ENCODE measurements at places on chromosomes 2 and 18.

- peaks cover 44% of the 10 kb centered on the region for H3K36me3 ChIP-seq
- no peaks in the 10 kb centered on the region for H3K4me1 ChIP-seq
- no peak overlapping the region for H3K4me3 ChIP-seq
Measured at GRCh38 chr2:201164166-201164565, 18.8 kb upstream of the CASP10 start.

DNA sequence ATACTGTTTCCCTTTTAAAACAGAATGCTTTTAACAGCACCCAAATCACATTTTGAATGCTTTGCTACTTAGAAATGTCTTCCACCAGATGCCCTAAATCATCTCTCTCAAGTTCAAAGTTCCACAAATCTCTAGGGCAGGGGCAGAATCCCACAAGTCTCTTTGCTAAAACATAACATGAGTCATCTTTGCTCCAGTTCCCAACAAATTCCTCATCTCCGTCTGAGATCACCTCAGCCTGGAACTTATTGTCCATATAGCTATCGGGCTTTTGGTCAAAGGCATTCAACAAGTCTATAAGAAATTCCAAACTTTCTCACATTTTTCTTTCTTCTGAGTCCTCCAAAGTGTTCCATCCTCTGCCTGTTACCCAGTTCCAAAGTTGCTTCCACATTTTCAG lies 1374.5 kb upstream of the NXPH2 start:
- no peak overlapping the region for H3K27ac ChIP-seq
- no peaks in the 10 kb centered on the region for H3K4me1 ChIP-seq
- H3K27me3 ChIP-seq: no peaks in the 10 kb centered on the region
- H3K36me3 ChIP-seq: no peaks in the 10 kb centered on the region

GRCh38 chr2:127397568-127398238 lies 9.9 kb upstream of the MAP3K2 start:
- peaks cover 7% of the 10 kb centered on the region for H3K36me3 ChIP-seq
- DNase-seq: no peak
- peaks cover 44% of the 10 kb centered on the region for H3K4me1 ChIP-seq
- peak overlapping the region; percentile 74 for H3K27ac ChIP-seq
- peaks cover 6% of the 10 kb centered on the region for H3K27me3 ChIP-seq
- H3K4me3 ChIP-seq: no peak overlapping the region

- no peaks in the 10 kb centered on the region for H3K36me3 ChIP-seq
- DNase-seq: no peak
- no peak overlapping the region for H3K4me3 ChIP-seq
- no peak overlapping the region for H3K27ac ChIP-seq
- H3K27me3 ChIP-seq: peaks cover 30% of the 10 kb centered on the region
- no peaks in the 10 kb centered on the region for H3K4me1 ChIP-seq
Measured at GRCh38 chr2:113039719-113040118, 12.9 kb downstream of the IL36B start.

DNA sequence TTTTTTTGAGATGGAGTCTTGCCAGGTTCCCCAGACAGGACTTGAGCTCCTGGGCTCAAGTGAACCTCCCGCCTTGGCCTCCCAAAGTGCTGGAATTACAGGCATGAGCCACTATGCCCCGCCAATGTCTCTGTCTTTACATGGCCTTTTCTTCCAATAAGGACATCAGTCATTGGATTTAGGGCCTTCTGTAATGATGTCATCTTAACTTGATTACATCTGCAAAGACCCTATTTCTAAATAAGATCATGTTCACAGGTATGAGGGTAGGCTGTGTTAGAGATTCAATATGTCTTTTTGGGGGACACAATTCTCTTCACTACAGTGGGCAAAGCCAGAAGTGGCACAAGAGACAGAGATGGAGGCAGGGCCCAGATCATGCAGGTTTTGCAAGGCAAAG lies 68.1 kb downstream of the PMAIP1 start:
- no peak overlapping the region for H3K27ac ChIP-seq
- H3K4me1 ChIP-seq: no peaks in the 10 kb centered on the region
- H3K27me3 ChIP-seq: peaks cover 55% of the 10 kb centered on the region
- H3K4me3 ChIP-seq: no peak overlapping the region
- no peak for DNase-seq
- H3K36me3 ChIP-seq: no peaks in the 10 kb centered on the region

GRCh38 chr18:77785415-77785975 lies 535.8 kb downstream of the GALR1 start:
- no peaks in the 10 kb centered on the region for H3K4me1 ChIP-seq
- H3K27ac ChIP-seq: no peak overlapping the region
- H3K36me3 ChIP-seq: peaks cover 9% of the 10 kb centered on the region

GRCh38 chr2:207861789-207862188 lies 92.1 kb upstream of the FZD5 start:
- DNase-seq: no peak
- no peaks in the 10 kb centered on the region for H3K27me3 ChIP-seq
- H3K4me3 ChIP-seq: no peak overlapping the region
- no peak overlapping the region for H3K27ac ChIP-seq

DNA sequence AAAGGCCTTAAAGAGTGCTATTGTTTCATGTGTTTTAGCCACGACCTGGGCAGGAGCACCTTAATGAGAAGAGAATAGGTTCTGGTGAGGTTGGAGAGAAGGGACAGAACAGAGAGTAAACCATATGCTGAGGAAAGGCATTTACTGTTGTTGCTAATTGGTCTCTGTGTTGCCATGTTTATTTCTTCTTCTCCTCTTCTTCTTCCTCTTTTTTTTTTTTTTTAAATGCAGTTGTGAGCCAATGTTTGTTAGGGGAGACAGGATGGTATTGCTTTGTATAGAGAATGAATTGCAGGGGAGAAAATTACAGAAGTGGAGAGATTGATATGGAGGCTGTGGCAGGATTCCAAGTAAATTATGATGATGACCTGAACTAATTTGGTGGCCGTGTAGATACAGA lies 2.6 kb downstream of the SCN9A start:
- H3K36me3 ChIP-seq: peaks cover 8% of the 10 kb centered on the region
- peaks cover 52% of the 10 kb centered on the region for H3K4me1 ChIP-seq
- H3K27ac ChIP-seq: peak overlapping the region; percentile 58
- H3K4me3 ChIP-seq: peak overlapping the region; percentile 93
- no peak for DNase-seq

DNA sequence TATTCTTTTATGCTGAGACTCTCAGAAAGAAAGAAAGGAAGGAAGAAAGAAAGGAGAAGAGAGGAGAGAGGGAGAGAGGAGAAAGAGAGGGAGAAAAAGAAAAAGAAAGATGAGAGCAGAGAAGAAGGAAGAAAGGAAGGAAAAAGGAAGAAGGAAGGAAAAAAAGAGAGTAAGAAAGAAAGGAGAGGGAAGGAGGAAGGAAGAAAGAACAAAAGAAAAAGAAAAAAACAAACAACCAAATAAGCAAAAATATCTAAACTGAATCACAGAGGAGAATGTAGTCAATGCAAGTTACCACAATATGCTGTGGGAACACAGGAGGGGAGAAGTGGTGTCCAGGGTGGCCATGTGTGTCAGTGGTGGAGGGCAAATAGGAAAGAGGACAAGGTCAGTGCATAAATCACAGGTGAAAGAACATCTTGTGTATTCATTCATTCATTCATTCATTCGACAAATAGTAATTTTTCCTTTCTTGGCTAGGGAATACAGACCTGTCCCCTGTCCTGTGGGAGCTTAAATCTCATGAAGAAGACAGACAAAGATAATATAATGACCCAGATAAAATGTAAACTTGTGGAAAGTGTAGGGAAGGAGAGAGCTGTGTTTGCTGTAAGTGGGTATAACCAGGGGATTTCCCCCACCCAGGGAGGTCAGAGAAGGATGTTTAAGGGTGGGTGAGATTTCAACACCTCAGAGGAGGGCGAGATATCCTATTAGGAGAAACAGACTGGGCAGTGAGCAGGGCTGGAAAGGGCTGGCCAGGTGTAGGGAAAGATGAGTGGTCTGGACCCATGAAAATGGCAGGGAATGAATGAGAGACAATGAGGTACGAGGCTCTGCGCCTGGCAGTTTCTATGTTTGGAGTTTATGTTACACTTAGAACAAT lies 50.7 kb downstream of the IL1R2 start:
- peaks cover 4% of the 10 kb centered on the region for H3K27me3 ChIP-seq
- DNase-seq: no peak
- H3K36me3 ChIP-seq: peaks cover 12% of the 10 kb centered on the region
- no peak overlapping the region for H3K27ac ChIP-seq
- peaks cover 66% of the 10 kb centered on the region for H3K4me1 ChIP-seq

GRCh38 chr18:55272510-55273243 lies 313.4 kb upstream of the CCDC68 start:
- H3K4me1 ChIP-seq: peaks cover 77% of the 10 kb centered on the region
- peak overlapping the region; percentile 62 for H3K4me3 ChIP-seq
- peaks cover 58% of the 10 kb centered on the region for H3K36me3 ChIP-seq
- peak overlapping the region; percentile 96 for H3K27ac ChIP-seq

GRCh38 chr2:98333922-98334321 lies 12.3 kb upstream of the CNGA3 start:
- H3K36me3 ChIP-seq: peaks cover 19% of the 10 kb centered on the region
- H3K27me3 ChIP-seq: peaks cover 2% of the 10 kb centered on the region
- peak overlapping the region; percentile 81 for H3K4me3 ChIP-seq
- peak overlapping the region; percentile 97 for H3K27ac ChIP-seq
- H3K4me1 ChIP-seq: peaks cover 35% of the 10 kb centered on the region

- peaks cover 31% of the 10 kb centered on the region for H3K4me1 ChIP-seq
- peak; percentile 25 for DNase-seq
- H3K4me3 ChIP-seq: peak overlapping the region; percentile 77
- H3K36me3 ChIP-seq: peaks cover 6% of the 10 kb centered on the region
- no peaks in the 10 kb centered on the region for H3K27me3 ChIP-seq
Measured at GRCh38 chr18:39453882-39454281, 1888.3 kb upstream of the CELF4 start.

DNA sequence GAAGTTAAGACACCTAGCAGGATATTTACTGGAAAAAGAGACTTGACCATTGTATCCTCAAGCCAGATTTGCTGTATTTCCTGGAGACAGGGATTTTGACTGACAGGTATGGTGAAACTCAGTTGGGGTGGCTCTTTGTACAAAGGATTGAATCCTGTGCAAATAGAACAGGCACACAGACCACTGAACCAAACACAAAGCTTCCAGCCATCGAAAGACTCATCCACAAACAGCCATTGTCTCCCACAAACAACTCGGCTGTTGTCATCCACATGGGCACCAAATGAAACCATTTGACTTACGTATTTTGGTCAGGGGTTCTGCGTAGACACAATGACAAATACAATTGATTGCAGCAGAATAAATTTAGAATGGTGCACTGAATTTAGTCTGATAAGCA lies 15.9 kb downstream of the RNF152 start:
- no peak overlapping the region for H3K27ac ChIP-seq
- H3K4me3 ChIP-seq: no peak overlapping the region
- no peaks in the 10 kb centered on the region for H3K27me3 ChIP-seq
- peaks cover 67% of the 10 kb centered on the region for H3K4me1 ChIP-seq
- H3K36me3 ChIP-seq: peaks cover 46% of the 10 kb centered on the region

DNA sequence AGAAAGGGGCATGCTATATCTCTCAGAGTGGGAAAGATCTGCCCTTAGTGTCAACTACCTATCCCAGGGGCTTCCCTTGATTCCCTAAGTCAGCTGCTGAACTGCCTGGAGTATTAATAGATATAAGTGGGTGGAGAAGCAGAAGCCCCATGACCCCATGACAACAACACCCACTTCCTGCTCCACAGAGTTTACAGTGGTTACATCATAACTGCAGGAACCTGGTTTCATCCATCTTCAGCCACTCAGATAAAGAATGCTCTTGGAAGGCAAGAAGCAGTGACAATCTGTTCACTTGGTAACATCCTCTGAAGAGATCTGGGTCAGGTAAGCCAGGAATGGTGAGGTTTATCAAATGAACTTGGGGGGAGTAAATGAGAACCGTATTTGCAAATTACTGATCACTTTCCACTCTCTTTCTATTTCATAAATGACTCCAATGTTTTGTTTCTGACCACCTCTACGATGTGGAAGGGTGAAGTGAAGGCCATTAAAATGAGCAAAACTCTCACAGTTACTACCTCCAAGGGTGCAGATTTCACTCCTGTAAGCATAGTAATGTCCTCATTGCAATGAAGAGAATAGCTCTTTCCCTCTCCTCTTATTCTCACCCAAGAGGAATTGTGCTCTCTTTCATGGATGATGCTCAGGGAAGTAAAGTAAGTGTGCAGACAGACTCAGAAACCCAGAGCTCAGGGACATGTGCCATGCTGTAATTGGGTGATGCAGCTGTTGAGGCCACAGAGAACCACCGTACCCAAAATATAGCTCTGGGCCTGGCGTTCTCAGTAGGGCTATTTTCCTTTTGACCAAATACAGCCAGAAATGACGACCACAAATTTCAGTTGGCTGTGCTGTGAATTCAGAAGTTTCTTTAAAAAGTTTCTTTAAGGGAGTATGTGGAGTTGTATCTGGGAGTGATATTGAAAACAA lies 192.8 kb upstream of the APCDD1 start:
- no peak overlapping the region for H3K4me3 ChIP-seq
- H3K27ac ChIP-seq: no peak overlapping the region
- H3K4me1 ChIP-seq: peaks cover 14% of the 10 kb centered on the region
- DNase-seq: no peak
- no peaks in the 10 kb centered on the region for H3K36me3 ChIP-seq

- no peaks in the 10 kb centered on the region for H3K4me1 ChIP-seq
- no peak overlapping the region for H3K27ac ChIP-seq
- no peak for DNase-seq
- H3K36me3 ChIP-seq: no peaks in the 10 kb centered on the region
- H3K4me3 ChIP-seq: no peak overlapping the region
- no peaks in the 10 kb centered on the region for H3K27me3 ChIP-seq
Measured at GRCh38 chr18:32454593-32454992, 16.1 kb downstream of the GAREM1 start.

DNA sequence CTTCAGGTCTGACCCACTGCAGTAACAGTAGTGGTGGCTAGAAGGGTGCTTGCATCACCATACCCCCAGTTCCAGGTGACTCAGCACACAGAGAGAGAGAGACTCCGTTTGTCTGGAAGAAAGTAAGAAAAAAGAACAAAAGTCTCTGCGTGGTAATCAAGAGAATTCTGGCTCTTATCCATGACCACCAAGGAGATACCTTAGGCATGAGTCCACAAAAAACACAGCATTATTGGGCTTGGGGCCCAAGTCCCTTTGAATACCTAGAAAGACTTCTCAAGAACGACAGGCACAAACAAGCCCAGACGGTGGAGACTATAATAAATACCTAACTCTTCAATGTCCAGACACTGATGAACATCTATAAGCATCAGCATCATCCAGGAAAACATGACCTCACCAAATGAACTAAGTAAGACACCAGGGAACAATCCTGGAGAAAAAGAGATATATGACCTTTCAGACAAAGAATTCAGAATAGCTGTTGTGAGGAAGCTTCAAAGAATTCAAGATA lies 21.7 kb upstream of the BAZ2B start:
- no peaks in the 10 kb centered on the region for H3K27me3 ChIP-seq
- peak overlapping the region; percentile 83 for H3K27ac ChIP-seq
- peak; percentile 92 for DNase-seq
- H3K4me1 ChIP-seq: peaks cover 48% of the 10 kb centered on the region
- H3K4me3 ChIP-seq: peak overlapping the region; percentile 16
- peaks cover 10% of the 10 kb centered on the region for H3K36me3 ChIP-seq

- no peaks in the 10 kb centered on the region for H3K27me3 ChIP-seq
- H3K27ac ChIP-seq: peak overlapping the region; percentile 55
- no peak for DNase-seq
- H3K4me1 ChIP-seq: peaks cover 57% of the 10 kb centered on the region
Measured at GRCh38 chr2:191572319-191572718, 105.6 kb upstream of the NABP1 start.

- peaks cover 5% of the 10 kb centered on the region for H3K4me1 ChIP-seq
- H3K36me3 ChIP-seq: no peaks in the 10 kb centered on the region
- H3K27ac ChIP-seq: no peak overlapping the region
- H3K27me3 ChIP-seq: no peaks in the 10 kb centered on the region
- DNase-seq: no peak
Measured at GRCh38 chr2:156864325-156864724, 393.2 kb upstream of the GALNT5 start.

- H3K4me3 ChIP-seq: no peak overlapping the region
- no peaks in the 10 kb centered on the region for H3K27me3 ChIP-seq
- no peaks in the 10 kb centered on the region for H3K4me1 ChIP-seq
- H3K36me3 ChIP-seq: peaks cover 6% of the 10 kb centered on the region
- DNase-seq: no peak
- H3K27ac ChIP-seq: no peak overlapping the region
Measured at GRCh38 chr18:44098551-44099098, 582.1 kb upstream of the SETBP1 start.

All from HFFc6 (cell line).